Germinal center (tissue), 1 donor: ENCODE measurements at places on chromosomes 2 and 18.
A peak's percentile ranks its signal among the peaks of the same experiment; 100 is the strongest.

GRCh38 chr18:55318951-55319441, 269.0 kb downstream of the TCF4 start:
- no peak for DNase-seq

- DNase-seq: no peak
Observed at GRCh38 chr18:63924551-63924950, 16.8 kb downstream of the SERPINB10 start.

DNA sequence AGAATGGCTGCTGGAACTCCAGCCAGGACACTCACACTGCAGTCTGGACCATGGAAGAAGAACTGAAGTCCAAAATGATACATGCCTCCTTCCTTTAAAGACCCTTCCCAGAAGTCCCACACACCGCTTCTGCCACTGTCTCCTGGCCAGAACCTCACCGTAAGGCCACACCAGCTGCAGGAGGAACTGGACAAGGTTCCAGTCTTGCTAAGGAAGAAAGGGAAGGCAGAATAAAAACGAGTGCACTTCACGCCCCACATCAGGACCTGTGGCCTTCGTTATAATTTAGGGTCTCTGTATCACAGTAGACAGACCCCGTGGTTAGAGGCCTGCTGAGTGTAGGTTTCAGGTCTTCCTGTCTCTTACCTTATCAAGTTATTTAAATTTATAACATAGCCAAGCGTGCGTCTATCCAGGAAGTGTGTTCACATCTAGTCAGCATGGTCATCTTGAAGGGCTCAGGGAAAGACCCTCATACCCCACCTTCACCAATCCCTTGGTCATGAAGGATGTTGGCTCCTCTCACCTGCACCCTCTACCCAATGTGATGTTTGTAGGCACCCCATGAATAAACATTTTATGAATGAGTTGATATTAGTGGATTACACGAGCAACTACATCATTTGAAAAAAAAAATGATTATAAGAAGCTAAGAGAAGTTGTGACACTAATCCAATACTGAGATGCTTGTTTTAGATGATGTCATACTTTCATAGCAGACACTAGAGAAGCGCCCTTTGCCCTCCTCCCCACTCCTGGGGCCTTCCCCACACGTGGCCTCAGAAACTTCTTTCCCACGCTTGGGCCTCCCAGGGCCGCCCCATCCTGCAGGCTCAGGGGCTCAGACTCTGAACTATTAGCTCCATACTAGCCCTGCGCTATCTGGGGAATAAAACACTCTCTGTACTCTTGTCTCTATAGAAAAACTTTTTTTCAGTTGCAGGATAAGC, 157.6 kb downstream of the FAM210A start:
- DNase-seq: no peak

DNA sequence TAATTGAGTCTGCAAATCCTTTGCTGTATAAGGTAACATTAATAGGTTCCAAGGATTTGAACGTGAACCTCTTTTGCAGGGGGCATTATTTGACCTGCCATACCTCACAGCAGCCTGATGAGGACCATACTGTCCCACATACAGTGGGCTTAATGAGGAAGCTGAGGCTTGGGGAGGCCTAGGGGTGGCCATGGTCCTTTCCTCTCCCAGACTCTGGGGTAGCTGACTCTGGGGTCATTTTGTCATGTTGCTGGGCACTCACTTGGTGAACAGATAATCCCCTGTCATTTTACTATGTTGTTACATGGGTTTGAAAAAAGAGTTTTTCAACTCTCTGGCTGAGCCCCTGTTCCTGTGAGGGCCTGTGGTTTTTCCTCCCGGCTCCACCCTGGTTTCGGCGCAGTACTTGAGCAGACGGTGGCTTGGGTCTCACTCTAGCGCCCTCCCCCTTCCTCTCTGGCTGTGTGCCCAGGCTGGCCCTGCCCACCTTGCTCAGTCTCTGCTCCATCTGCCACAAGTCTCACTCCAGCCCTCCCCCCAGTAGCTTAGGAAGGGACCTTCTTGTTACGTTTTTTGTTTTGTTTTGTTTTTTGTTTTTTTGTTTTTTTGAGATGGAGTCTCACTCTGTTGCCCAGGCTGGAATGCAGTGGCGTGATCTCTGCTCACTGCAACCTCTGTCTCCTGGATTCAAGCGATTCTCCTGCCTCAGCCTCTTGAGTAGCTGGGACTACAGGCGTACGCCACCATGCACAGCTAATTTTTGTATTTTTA, 21.0 kb downstream of the INPP4A start:
- DNase-seq: no peak

- DNase-seq: no peak
Observed at GRCh38 chr2:63983986-63984605, 35.1 kb downstream of the VPS54 start.

DNA sequence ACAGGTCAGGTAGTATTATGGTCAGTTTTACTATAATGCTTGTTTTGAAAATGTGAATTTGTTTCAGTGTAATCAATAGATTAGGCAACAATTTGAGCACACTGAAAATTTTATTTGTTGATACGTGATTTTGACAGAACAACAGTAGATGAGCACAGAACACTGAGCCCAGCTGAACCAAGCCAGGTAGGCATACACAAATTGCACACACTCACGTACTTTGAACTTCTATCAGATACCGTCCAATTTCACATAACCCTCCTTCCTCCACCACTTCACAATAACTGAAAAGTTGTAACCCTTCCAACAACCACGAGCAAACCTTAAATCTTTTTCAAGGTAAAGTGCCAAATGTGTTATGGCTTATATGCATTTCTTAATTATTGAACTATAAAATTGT, 229.5 kb upstream of the TMEFF2 start:
- DNase-seq: no peak

DNA sequence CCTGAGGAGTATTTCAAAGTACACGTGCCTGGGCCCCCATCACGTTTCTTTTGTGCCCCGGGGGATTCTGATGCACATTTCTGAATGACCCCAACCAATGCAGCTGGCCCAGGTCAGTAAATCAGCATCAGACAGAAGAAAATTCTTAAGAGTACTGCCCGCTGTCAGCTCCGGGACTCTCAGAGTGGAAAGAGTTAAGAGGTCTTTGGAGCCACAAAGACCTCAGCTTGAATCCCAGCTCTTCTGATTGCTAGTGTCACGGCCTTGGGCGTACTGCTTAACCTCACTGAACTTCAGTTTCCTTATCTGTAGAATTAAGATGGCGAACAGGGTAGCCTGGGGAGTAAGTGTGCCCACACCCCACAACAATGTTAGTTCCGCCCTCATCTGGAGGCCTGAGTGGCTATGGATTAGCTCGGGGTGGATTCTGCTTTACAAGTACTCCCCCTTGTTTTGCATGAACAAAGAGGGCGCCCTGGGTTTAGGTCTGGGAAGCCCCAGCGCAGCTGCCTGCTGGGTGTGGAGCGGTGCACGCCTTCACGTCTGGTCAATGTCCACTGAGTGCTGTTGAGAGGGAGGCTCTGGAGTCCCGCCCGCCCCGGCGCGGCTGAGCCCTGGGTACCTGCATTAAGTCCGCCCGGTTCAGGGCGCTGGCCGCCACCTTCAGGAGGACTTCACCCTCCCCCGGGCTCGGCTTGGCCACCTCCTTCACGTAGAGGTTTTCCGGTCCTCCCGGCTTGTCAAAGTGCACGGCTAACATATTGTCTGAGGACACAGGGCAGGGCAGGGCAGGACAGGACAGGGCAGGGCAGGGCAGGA, 858 bp downstream of the TP53I3 start:
- peak; percentile 86 for DNase-seq

DNA sequence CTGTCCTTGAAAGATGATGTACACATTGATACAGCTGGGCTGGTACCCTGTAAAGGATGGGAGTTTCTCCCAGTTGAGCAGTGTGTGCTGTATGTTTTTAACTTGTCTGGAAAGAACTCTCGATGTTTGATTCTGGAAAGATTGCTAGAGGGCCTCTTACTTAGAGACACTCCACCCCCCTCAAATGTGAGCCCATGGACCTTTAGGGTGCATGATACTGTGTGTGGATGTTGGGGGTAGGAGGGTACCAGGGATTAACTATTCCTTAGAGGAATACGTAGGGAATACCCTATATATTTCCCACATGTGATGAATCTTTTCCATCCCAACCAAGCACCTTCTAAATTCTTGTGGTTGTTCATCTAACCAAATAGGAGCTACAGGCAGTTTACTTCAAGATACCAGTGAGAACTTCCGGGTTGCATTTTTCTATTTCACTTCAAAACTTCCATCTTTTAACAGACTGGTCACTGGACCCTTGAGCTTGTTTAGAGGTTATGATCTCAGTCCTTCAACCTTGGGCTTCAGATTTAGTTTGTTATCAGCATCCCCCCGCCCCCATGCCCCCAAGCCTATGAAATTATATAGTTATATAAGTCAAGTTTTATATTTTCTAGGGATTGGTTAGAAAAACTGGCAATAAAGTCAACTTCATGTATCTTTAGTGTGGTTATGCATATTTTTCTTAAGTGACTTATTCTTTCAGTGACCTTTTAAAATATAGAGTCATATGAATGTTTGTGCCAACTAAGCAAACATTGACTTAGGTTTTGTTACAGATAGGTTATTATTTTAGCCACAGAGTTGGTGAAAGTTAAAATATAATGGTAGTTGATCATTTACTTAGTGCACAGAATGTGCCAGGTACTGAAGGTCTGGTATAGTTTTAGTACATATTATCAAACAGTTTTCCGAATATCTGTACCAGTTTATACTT, 18.2 kb downstream of the AFTPH start:
- no peak for DNase-seq

- no peak for DNase-seq
Observed at GRCh38 chr2:189466656-189467055, 25.4 kb downstream of the WDR75 start.

- no peak for DNase-seq
Observed at GRCh38 chr2:4898706-4899105, 793.5 kb upstream of the SOX11 start.

DNA sequence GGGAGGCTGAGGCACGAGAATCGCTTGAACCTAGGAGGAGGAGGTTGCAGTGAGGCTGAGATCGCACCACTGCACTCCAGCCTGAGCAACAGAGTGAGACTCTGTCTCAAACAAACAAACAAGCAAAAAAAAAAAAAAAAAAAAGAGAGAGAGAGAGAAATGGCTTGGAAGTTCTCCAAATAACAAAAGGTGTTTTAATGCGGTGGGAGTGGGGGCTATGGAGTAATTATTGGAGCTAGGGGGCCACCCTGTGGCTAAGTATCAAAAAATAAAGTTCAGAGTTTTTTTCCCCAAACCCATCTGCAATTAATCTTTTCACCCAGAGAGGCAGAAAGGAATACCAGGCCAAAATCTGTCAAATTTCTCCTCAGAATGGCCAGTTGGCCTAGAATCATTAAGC, 23.0 kb upstream of the CEP68 start:
- DNase-seq: no peak

GRCh38 chr2:144376460-144376859, 143.5 kb downstream of the ZEB2 start:
- no peak for DNase-seq

GRCh38 chr18:74429096-74429495, 28.0 kb downstream of the DIPK1C start:
- DNase-seq: no peak

DNA sequence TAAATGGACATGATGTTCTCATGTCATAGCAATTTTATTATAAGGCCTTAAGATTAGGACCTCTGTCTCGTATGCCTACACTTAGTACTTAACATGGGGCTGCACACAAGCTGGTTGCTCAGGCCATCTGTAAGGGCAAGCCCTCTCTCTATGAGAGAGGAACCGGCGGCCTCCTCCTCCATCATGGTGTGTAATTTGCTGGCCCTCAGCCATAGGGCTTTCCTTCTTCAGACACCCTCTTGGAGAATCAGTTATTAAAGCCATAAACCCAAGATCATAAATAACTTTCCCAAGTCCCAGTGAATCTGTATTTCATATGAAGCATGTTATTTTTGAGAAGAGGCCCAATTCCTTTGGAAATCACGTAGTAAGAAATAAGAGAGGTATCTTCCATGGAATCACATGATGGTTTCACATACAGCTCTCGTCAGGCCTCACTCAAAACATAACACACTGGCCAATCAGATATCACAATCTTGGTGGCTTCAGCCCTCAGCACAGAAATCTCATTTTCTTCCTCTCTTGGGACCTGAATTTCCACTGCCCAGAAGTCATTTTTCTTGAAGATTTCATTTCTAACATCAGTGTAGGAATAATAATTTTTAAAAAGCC, 92.6 kb downstream of the RDH14 start:
- DNase-seq: no peak

DNA sequence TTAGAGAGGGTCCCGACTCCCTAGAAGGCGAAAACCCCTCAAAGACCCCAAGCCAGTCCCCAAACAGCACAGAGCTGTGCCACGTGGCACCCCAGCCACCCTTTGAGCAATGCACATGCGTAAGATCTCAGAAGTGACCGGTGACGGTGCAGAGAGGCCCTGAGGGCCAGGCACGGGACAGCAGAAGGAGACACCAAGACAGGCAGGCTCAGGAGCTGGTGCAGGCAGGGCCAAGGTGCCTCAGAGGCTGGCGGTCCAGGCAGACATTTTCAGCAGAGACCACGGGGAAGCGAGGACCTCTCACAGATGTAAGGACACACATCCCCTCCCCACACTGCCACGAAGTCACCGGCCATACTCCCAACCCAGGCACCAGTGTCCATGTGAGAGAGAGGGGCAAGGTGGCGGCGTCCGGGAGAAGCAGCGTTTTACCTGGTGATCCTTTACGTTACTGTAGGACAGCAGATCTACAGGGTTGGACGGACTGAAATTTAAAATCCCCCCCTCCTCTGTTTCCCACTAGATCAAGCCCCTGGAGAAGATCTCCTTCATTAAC, 2.0 kb upstream of the RAB17 start:
- DNase-seq: no peak

DNA sequence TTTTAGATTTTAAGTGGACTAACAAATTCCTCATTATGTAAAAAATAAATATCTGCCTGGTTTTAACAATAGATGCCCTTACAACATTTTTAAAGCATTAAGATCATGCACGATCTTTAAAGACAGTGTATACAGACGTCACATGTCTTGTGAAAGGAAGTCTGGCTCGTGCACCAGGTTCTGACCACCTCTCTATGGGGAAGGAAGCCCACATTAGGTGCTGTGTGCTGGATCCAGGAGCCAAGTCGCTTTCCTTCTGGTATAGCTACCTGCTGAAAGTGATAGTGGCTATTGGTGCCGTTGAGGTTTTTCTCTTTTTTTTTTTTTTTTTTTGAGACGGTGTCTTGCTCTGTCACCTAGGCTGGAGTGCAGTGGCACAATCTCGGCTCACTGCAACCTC, 116.5 kb downstream of the NCK2 start:
- no peak for DNase-seq

DNA sequence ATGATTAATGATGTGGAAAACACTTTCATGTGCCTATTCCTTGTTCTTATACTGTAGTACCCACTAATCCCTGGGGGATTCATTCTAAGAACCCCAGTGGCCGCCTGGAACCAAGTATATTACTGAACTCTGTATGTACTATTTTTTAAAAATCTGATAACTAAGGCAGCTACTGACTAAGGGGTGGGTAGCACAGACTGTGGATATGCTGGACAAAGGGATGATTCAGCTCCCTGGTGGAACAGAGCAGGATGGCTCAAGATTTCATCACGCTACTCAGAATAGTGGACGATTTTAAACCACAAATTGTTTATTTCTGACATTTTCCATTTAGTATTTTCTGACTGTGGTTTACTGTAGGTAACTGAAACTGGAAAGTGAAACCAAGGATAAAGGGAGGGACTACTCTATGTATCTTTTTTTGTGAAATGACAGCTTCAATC, 41.8 kb upstream of the CDC42EP3 start:
- peak; percentile 6 for DNase-seq
